ENCODE measurements at places on chromosomes 7 and 10.

DNA sequence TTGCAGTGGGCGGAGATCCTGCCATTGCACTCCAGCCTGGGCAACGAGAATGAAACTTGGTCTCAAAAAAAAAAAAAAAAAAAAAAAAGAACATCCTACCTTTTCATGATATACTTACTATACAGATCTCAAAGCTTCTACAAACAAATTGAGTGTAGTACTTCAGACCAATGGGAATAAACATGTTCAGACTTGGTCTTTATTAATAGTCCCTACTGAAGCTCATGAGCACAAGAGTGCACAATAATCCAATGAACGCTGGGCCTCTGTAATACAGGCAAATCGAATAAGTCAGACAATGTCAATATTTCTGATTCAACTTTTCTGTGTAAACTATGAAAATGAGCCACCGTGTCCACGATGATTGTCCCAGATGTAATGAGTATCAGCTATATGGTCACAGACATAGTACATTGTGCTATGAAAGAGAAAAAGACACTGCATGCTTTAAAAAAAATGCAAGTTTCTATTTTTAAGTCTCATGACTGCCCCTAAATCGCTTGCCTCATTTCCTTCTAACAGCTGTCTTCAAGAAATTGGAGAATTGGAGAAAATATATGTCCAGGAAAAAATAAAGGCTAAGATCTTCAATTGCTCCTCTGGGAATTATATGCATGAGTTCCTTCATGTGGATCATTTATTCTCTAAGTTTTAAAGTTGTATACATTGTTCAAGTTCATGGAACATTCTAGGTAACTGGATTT, 64.0 kb upstream of the CTTNBP2 start:
- no peak for DNase-seq

DNA sequence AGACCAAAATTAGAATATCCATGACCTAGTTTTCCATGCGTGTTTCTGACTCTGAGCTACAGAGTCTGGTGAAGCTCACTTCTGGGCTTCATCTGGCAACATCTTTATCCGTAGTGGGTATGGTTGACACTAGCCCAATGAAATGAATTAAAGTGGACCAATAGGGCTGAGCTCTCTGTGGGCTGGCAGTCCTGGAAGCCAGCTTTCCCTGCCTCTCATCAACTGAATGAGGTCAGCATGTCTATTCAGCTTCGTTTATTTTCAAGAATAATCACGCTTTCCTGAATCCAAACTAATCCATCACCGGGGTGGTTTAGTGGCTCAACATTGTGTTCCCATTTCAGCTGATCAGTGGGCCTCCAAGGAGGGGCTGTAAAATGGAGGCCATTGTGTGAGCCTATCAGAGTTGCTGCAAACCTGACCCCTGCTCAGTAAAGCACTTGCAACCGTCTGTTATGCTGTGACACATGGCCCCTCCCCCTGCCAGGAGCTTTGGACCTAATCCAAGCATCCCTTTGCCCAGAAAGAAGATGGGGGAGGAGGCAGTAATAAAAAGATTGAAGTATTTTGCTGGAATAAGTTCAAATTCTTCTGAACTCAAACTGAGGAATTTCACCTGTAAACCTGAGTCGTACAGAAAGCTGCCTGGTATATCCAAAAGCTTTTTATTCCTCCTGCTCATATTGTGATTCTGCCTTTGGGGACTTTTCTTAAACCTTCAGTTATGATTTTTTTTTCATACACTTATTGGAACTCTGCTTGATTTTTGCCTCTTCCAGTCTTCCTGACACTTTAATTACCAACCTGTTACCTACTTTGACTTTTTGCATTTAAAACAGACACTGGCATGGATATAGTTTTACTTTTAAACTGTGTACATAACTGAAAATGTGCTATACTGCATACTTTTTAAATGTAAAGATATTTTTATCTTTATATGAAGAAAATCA, 35.5 kb downstream of the CAV1 start:
- DNase-seq: no peak

- no peak for DNase-seq
These were observed 103.5 kb downstream of the SRI start for GRCh38 chr7:88116235-88116795.

GRCh38 chr7:22845221-22845834, 22.7 kb upstream of the TOMM7 start:
- no peak for DNase-seq

GRCh38 chr10:129161150-129161549, 305.9 kb upstream of the MGMT start:
- DNase-seq: no peak

GRCh38 chr10:81096558-81096957, 558.9 kb downstream of the SH2D4B start:
- no peak for DNase-seq

- DNase-seq: no peak
These were observed 162.5 kb downstream of the DGKI start for GRCh38 chr7:137684316-137684715.

- DNase-seq: no peak
These were observed 74.2 kb downstream of the MINPP1 start for GRCh38 chr10:87578842-87579401.

GRCh38 chr10:103709341-103709920, 145.9 kb downstream of the SH3PXD2A start:
- DNase-seq: no peak

- DNase-seq: no peak
These were observed 44.0 kb upstream of the SVOPL start for GRCh38 chr7:138745189-138745588.

DNA sequence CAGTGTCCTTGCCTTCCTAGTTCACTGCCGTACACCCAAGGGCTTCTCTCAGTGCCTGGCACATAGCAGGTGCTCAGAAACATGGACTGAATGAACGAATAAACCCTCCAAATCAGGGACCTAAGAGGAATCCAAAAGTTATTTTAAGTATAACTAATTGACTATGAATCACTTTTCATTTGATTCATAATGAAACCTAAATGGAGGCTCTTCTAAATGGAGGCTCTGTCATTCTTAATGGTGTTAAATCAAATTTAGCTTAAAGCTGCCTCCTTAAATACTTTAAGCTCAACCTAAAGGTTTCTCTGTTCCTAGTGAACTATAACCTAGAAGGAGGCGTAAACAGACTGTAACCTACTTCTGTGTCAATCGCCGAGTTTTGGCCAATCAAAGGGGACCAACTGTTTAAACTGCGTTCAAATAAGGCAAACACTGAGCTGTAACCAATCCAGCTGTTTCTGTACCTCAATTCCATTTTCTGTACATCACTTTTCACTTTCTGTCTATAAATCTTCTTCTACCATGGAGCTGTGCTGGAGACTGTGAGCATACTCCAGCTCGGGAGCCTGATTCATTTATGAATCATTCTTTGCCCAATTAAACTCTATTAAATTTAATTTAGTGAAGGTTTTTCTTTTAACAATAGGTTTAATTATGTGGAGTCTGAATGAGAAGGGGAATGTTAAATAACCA, 11.0 kb downstream of the PYROXD2 start:
- no peak for DNase-seq

DNA sequence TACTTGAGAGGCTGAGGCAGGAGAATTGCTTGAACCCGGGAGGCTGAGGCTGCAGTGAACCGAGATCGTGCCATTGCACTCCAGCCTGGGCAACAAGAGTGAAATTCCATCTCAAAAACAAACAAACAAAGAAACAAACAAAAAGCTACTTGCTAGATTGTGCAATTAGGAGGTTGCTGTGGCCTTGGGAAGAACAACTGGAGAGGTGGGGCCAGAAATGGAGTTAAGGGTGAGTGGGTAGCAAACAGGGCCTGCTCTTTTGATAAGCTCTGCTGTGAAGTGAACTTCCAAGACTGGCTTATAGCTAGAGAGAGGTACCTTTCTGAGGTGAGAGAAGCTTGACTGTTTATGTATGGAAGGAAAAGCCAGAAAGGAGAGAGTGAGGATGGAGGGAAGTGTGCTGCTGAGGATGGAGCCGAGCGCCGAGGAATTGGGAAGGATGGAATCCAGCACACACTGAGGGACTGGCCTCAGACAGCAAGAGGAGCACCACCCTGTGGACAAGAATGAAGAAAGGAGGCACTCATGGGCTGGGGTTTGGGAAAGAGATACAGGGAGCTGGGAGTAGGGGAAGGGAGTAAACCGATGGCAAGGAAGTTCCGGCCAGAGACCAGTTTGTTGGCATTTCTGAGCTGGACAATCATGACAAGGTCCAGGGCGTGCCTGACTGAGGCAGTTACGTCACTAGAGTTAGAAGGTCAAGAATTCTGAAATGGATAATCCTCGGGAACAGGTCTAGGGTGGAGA, 7.0 kb upstream of the RPEL1 start:
- DNase-seq: no peak

DNA sequence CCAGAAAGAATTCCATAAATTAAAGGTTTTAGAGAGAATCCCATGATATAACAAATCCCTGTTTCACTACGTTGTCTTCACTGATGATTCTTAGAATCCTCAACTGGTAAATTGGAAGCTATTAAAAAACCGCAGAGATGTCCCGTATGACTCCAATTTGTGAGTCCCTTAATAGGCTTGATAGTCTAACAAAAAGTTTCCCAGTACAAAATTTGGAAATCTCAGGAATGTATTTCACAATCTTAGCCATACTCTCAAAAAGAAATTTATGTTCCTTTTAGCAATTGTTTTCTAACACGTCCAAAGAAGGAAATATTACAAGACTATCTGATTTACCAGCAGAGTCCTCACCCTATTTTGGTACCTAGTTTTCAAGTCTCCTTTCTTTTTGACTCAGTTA, 2.5 kb downstream of the TES start:
- DNase-seq: no peak

- DNase-seq: no peak
These were observed 27.8 kb downstream of the MRC1 start for GRCh38 chr10:17836942-17837341.

- no peak for DNase-seq
These were observed 13.5 kb upstream of the CSGALNACT2 start for GRCh38 chr10:43124574-43125273.

GRCh38 chr7:74063223-74063641, 20.4 kb upstream of the LIMK1 start:
- DNase-seq: no peak

DNA sequence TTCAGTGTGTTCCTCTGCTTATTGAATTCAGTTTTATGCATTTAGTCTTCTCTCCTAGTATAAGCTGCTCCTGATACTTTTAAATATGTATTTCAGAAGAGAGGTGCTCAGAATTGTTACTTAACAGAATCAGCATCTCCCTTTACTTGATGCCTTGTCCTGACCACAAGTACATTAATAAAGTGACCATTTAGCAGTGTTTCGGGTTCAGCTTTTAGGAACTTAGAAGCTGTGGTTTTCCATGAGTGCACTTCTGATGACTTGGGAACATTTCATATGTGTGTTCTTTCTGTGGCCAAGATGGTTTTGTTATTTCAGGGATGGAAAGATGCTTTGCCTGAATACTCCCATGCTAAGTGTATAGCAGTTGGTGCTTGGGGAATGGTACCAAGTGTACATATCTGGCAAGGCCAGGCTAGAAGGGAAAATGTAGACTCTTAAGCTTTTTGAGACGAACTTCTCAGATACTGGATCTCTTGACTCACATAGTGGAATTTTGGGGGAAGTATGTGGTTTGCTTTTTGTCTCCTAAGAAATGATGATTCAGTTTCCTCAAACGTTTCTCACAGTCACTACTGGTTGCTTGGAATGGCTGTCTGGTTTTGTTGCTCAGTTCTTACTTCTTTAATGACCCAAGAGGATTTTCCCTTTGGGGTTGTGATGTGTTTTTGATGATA, 17.2 kb downstream of the SGPL1 start:
- DNase-seq: no peak

DNA sequence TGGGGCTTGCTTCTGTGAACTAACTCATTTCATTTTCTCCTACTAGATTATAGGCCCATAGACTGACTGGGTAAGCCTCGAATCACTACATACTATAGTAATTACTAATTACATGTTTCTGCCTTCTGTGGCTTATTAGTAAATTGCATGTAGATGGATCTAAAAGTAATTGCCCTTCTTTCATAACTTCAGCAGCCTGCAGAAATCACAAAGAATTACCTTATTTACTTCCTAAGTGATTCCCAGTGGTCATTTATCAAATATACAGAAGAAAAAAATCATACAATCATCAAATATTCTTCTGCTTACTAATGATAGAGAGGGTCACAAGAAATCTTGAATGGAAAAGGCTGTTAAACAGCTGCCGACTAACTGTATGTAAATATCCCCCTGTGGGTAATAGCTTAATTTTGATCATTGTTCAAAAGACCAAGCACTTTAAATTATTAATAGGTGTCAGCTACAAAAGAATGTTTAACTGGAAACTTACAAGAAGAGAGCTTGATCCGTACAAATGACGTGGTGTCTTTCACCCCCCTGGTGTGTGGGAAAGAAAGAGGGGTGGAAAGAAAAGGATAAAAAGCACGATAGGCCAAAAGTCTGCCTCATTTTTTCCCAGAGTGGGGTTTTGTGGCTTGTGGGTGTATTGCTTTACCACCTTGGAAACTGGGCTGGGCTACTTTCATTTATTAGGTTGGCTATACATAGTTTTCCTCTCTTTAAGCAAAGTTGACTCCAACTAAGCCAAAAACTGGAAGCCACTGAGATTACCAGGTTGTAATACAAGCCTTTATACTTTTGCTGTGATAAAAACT, 361.8 kb upstream of the ZMIZ1 start:
- no peak for DNase-seq

- no peak for DNase-seq
These were observed 4.0 kb downstream of the GNB2 start for GRCh38 chr7:100677308-100678267.

DNA sequence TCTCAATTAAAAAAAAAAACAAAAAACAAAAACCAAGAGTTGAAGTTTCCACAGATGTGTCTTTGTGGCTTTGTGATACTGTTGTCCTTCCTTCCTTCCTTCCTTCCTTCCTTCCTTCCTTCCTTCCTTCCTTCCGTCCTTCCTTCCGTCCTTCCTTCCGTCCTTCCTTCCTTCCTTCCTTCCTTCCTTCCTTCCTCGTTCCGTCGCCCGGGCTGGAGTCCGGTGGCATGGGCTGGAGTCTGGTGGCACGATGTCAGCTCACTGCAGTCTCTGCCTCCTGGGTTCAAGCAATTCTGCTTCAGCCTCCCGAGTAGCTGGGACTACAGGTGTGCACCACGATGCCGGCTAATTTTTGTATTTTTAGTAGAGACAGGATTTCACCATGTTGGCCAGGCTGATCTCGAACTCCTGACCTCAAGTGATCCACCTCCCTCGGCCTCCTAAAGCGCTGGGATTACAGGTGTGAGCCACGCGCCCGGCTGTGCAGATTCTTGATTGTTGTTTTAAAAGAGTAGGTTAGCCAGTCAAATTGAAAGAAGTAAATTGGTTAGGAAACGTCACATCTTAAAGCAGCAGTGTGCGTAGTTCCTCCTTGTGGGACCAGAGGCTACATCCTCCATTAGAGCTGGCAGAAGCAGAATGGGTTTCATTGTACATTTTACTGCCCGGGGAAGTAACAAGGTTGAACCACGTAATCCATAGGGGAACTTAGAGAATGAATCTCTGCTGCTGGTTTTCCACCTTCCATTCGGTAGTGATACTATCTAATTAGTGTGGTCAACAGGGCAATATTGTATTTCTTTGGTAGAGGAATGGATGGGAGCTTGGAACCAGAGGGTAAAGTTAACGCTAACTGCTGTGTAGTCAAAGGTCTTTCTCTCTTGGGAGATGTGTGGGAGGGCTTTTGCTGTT, 20.6 kb downstream of the DNAJB6 start:
- no peak for DNase-seq

- no peak for DNase-seq
These were observed 92.0 kb downstream of the TMEM106B start for GRCh38 chr7:12303062-12303461.

- no peak for DNase-seq
These were observed 803.1 kb downstream of the PCDH15 start for GRCh38 chr10:53997953-53998352.

All from activated T-cell treated with anti-CD3 and anti-CD28 coated beads for 4 hours (primary cell).